Panc1 (cell line): ENCODE measurements at places on chromosomes 12 and 14. TPM values are rescaled to one million over a fixed set of nuclear protein-coding genes. Genes with fewer than 3 reads are reported as not detected.

The CD27 gene
- total RNA-seq = 0.23 TPM

The CELA1 gene
- not detected for total RNA-seq

The BBS10 gene
- total RNA-seq = 7.8 TPM

The TAS2R46 gene
- 0.46 TPM for total RNA-seq

The SLC15A5 gene
- not detected for total RNA-seq

The SLC25A47 gene
- not detected for total RNA-seq

The OR4N2 gene
- not detected for total RNA-seq

- no peak for DNase-seq
Measured at GRCh38 chr12:64585104-64585503, 25.2 kb upstream of the RASSF3 start.

GRCh38 chr12:90299121-90299520, 590.5 kb upstream of the ATP2B1 start:
- DNase-seq = no peak

- DNase-seq = no peak
Measured at GRCh38 chr14:104898870-104899510, 25.7 kb upstream of the PLD4 start.

- no peak for DNase-seq
Measured at GRCh38 chr14:80926397-80927082, 15.0 kb downstream of the CEP128 start.

- DNase-seq = no peak
Measured at GRCh38 chr14:79436335-79436734, 775.0 kb downstream of the DIO2 start.

DNA sequence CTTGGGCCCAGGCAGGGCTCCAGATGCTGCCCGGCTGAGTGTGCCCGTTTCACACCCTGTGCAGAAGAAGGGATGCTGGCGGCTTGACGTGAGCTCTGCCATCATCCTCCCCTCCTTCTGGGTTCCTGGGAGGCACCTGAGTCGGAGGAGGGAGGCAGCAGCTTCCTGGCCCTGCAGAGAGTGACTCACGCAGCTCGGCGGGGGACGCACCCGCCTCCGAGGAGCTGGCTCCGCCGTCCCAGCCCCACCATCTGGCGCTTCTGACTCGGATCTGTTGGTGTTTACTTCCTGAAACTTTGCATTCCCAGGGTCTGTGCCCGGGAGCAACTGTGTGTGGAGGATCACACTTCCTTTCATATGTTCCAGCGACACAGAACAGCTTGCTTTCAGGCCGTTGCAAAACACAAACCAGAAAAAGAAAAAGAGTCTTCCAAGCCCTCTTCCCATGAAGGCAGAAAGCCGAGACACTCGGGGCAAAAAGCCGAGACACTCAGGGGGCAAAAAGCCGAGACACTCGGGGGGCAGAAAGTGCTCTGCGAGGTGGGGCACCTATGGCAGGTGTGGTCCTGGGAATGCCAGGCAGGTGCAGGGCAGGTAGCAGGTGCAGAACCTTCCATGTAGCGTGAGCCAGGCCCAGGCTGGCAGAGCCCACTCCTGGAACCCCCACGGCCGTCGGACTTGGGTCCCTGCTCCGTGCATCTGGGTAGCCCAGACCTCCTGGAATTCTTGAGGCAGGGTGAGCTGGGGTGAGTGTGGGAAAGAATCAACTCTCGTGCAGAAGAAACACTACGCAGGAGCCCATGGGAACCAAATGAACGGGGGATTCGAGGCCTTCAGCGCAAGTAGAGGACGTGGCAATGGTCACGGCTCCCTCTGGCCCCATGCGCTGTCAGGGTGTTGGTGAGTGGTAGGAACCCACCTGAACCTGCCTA, 27.6 kb upstream of the GALNT9 start:
- DNase-seq = no peak

GRCh38 chr12:110270125-110270962, 10.7 kb upstream of the ATP2A2 start:
- no peak for DNase-seq

GRCh38 chr12:100395811-100396210, 38.9 kb downstream of the SLC17A8 start:
- no peak for DNase-seq

GRCh38 chr14:103041464-103041863, 15.9 kb downstream of the CDC42BPB start:
- DNase-seq = no peak

- no peak for DNase-seq
Measured at GRCh38 chr12:127280393-127281275, 986.3 kb upstream of the TMEM132C start.

DNA sequence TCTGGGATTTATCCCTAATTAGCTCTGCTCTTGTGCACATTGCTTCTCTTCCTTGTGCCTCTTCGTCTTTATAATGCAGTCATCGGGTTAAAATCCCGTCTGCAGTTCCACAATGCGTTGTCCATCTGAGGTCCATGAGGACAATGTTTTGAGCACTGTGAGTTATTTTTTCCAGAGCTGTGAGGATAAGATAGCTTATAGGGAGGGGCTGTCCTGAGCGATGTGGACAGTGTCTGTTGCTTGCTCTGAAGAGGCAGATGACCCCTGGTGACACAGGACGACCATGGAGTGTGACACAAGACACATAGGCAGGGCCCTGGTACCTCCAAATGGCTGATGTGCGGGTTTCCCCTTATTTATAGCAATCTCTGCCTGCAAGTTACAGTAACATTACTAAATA, 132.5 kb downstream of the SMOC1 start:
- DNase-seq = no peak

GRCh38 chr14:72380456-72380855, 448.2 kb downstream of the RGS6 start:
- DNase-seq = no peak

GRCh38 chr12:41213107-41213506, 25.0 kb downstream of the PDZRN4 start:
- DNase-seq = no peak

GRCh38 chr14:88856786-88857366, 32.4 kb downstream of the TTC8 start:
- DNase-seq = no peak

GRCh38 chr12:64780531-64781279, 21.5 kb upstream of the GNS start:
- no peak for DNase-seq

- DNase-seq = no peak
Measured at GRCh38 chr12:1003600-1004271, 12.7 kb downstream of the ERC1 start.

- no peak for DNase-seq
Measured at GRCh38 chr14:73235531-73236155, 1.7 kb upstream of the PAPLN start.

GRCh38 chr12:47882781-47883546, 21.8 kb downstream of the VDR start:
- no peak for DNase-seq

DNA sequence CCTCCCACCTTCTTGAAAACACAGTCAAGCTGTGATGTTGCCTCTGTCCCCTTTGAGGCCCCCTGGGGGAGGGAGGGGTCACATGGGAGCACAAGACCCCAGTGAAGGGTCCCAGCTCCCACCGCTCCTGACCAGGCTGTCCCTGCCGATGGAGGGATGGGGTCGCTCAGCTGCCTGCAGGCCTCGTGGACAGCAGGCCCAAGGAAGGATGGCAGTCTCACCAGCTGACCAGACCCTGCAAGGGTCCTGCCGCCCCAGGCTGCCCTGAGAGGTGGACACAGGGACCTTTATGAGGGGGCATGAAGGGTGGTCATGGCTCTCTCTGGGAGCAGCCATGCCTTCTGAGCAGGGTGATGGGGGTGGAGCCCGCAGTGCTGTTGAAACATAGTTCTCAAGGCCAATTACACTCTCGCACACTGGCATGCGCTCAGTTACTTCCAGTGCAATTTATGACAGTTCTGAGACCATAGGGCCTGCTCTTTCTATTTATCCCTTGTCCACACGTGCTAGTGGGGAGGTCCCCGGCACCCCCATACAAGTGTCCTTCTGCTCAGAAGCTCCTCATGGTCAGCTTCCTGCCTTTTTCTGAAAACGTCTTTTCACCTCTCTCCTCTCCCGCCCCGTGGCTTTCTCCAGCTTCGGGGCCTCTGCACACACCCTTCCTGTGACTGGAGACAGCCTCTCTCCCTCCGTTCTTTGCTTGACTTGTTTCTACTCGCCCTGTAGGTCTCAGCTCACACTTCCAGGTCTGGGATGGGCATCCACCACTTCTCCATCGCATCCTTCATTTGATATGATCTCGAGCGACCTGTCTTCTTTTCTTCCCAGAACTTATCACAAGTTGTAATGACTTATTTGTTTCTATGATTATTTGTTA, 313.1 kb downstream of the ADGRD1 start:
- no peak for DNase-seq

DNA sequence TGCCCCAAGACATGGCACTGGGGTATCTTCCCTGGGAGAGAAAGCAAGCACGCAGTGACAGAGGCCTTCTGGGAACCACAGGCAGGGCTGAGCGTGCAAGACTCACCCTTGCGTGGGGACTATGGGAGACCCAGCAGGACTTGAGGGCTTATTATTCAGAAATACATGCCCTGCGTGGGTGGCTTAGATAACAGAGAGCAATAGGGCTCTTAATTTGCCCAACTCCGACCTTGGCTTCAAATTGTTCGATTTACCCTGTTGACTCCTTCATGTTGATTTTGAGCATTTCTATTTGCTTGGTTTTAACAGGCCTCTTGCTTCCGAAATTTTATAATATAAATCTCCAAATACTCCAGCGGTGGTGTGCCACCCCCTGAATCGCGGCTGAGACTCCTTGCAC, 5.1 kb upstream of the SERPINA1 start:
- no peak for DNase-seq

DNA sequence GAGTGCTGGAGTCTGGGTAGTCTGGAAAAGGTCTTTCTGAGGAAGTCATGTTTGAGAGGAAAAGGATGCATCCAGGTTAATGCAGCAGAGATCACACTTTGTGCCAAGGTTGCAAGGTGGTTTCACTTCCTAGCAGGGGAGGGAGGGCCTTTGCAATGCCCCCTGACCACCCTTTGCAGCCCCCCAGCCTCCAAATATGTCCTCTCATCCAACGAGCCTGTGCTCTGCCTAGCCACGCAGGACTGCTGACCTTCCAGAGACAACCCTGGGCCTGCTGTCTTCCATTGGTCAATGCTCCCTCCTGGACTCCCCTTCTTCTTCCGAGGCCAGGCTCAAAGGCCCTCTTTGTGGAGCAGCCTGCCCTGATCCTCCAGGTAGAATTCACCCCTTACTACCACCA, 47.3 kb upstream of the TUNAR start:
- DNase-seq = no peak

GRCh38 chr12:54680374-54680773, 32.2 kb upstream of the DCD start:
- peak; percentile 39 for DNase-seq

DNA sequence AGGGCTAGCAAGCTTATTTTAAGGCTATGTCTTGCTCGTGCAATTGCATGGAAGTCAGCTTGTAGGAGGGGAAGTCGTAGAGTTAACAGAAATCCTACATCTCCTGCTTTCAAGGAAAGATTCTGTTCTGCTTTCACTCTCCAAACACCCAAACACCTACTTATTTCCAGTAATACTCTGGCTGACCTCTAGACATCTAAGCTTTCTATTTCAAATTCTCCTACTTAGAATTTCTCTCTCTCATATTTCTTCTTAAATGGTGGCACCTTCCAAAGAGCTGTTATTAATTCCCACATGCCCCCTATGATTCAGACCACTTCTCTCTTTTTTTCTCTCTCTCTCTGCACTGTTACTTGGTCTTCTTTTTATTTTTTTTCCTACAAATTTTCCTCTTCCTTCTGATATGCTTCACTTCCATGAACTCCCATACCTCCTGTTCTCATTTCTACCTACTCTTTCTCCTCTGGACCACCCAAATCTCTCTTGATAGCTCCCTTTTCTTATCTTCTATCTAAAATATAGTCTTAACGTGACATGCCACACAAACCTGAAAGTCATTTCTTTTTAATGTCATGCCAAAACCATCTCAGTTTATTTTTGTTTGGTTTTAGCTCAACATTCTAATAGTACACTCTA, 90.8 kb downstream of the RPS6KA5 start:
- DNase-seq = no peak

DNA sequence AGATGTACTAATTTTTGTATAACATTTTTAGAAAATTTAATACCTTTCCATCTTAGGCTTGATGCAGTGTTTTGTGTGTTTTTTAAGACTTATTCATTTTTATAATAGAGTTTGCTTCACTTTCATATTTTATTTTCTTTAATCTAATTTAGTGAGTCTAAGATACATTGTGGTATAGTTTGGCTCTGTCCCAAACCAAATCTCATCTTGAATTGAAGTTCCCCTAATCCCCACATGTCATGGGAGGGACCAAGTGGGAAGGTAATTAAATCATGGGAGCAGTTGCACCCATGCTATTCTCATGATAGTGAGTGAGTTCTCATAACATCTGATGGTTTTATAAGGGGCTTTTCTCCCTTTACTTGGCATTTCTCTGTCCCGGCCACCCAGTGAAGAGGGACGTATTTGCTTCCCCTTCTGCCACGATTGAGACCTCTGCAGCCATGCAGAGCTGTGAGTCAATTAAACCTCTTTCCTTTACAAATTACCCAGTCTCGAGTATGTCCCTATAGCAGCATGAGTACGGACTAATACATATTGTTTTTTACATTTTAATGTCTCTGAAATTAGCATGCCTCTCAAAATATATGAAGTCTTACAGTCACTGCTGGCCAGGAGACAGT, 34.9 kb downstream of the GABARAPL1 start:
- no peak for DNase-seq

GRCh38 chr12:12786351-12786705, 869 bp downstream of the APOLD1 start:
- no peak for DNase-seq

GRCh38 chr12:38695057-38695456, 210.3 kb downstream of the CPNE8 start:
- no peak for DNase-seq

DNA sequence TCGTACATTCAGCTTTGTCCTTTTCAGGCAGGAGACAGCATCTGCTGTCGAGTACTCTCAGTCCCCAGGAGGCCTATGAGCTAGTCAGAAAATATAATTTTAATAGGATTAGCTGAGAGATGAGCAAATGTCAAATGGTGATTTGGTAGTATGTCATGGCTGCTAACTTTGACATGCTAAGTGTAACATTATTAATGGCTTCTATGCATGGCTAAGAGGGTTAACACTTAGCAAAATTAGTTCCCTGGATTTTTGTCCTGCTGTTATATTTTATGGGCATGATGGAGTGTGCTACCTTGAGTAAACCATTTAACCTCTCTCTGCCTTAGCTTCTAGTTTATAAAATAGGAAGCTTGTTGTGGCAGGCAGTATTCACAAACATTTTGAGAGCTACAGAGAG, 2.9 kb upstream of the PCNX1 start:
- no peak for DNase-seq

GRCh38 chr12:5945071-5946008, at the start of gene ANO2:
TSS of gene ANO2 (minus strand) at chr12:5945259. CDS start at chr12:5945217, 42 bp downstream.
- DNase-seq = no peak

- DNase-seq = no peak
Measured at GRCh38 chr12:122788387-122788786, 14.0 kb downstream of the CCDC62 start.
